Kidney (tissue), 22 donors: ENCODE measurements at places on chromosomes 1 and 21. TPM values are rescaled to one million over a fixed set of nuclear protein-coding genes. Genes with fewer than 3 reads are reported as not detected.

DNA sequence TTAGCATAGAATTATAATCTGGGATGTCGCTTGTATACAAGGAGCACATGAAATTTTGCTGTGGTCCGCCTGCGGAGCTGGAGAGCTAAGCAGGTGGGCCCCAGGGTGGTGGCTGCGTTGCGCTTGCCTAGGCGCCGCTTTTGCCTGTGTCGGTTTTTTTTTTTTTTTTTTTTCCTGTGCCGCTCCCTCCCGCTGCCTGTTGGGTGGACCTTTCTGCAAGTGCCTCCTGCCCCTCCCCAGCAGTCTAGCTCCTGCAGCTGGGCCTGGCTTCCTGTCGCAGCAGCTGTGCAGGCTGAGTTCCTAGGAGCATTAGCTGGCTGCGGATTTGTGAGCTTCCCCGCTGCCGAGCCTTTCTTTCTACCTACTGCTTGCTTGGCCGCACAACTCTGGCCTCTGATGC lies 20.6 kb downstream of the PYHIN1 start:
- peak; percentile 51 for DNase-seq

- no peak for DNase-seq
Observed at GRCh38 chr1:3009021-3009420, 12.2 kb upstream of the ACTRT2 start.

GRCh38 chr1:18870957-18871356 lies 11.5 kb upstream of the TAS1R2 start:
- no peak for DNase-seq

- peak; percentile 94 for DNase-seq
Observed at GRCh38 chr1:153774780-153775457, at the start of gene SLC27A3. SLC27A3 (plus strand) TSS chr1:153775407; CDS start chr1:153775498, 91 bp downstream.

The NPPB gene
- polyA plus RNA-seq: not detected

The CD244 gene
- 0.15 TPM for polyA plus RNA-seq

The IGSF5 gene
- polyA plus RNA-seq: 0.24 TPM

The SPATA21 gene
- not detected for polyA plus RNA-seq
